Activated CD8-positive, alpha-beta T cell treated with anti-CD3 and anti-CD28 coated beads for 36 hours (primary cell): ENCODE measurements at places on chromosomes 12 and 14. TPM values are rescaled to one million over a fixed set of nuclear protein-coding genes. Genes with fewer than 3 reads are reported as not detected.

DNA sequence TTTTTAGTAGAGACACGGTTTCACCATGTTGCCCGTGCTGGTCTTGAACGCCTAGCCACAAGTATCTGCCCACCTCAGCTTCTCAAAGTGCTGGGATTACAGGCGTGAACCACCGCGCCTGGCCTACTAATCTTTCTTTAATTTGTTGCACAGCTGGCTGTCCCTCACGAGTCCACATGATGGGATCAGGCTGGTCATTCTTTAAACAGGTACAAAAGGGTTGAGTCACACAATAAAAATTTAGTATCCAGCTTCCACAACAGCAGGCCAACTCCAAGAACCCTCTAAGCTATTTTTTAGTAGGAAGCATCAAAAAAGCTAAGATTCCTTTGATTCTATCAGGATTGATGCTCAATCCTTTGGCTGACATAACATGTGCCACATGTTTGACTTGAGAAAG lies 17.8 kb downstream of the SINHCAF start:
- H3K4me3 ChIP-seq, result no peak overlapping the region
- H3K4me1 ChIP-seq, result peaks cover 72% of the 10 kb centered on the region
- no peaks in the 10 kb centered on the region for H3K27me3 ChIP-seq
- peaks cover 79% of the 10 kb centered on the region for H3K36me3 ChIP-seq

- H3K4me1 ChIP-seq, result peaks cover 29% of the 10 kb centered on the region
- no peaks in the 10 kb centered on the region for H3K27me3 ChIP-seq
- no peaks in the 10 kb centered on the region for H3K36me3 ChIP-seq
- no peak overlapping the region for H3K27ac ChIP-seq
- no peak for DNase-seq
These were observed 42.9 kb downstream of the DUSP6 start for GRCh38 chr12:89309440-89309802.

Gene IKZF4
- 20.5 TPM for total RNA-seq

- DNase-seq, result no peak
- no peak overlapping the region for H3K27ac ChIP-seq
- H3K4me3 ChIP-seq, result no peak overlapping the region
- no peaks in the 10 kb centered on the region for H3K27me3 ChIP-seq
- H3K4me1 ChIP-seq, result no peaks in the 10 kb centered on the region
- no peaks in the 10 kb centered on the region for H3K36me3 ChIP-seq
These were observed 12.6 kb upstream of the EDDM3A start for GRCh38 chr14:20732979-20733635.

- no peaks in the 10 kb centered on the region for H3K27me3 ChIP-seq
- H3K36me3 ChIP-seq, result no peaks in the 10 kb centered on the region
- no peak for DNase-seq
- no peak overlapping the region for H3K27ac ChIP-seq
These were observed 14.4 kb downstream of the TMTC1 start for GRCh38 chr12:29769162-29769858.

Gene OR4E2
- not detected for total RNA-seq

DNA sequence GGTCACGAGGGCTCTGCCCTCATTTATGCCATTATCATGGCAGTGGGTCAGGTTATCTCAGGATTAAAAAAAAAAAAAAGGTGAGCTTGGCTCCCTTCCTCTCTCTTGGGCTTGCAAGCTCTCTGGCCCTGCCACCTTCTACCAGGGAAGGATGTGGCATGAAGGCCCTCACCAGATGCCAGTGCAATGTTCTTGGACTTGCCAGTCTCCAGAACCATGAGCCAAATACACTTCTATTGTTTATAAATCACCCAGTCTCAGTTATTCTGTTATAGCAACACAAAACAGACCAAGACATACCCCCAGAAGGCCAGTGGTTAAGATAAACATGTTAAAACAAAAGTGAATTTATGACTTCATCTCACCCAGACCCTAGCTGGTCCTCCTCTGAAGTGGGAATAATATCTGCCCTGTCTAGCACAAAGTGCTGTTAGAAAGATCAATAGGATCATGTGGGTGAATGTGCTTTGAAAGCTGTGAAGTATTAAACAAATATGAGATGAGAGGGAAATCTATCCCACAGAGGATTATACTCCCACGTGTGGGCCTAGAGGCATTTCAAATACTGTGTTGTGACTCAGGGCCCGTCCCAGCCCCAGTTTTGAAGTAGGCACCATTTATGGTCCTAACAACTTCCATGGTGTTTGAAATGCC lies 88.6 kb downstream of the NINJ2 start:
- DNase-seq, result peak; percentile 29
- peaks cover 3% of the 10 kb centered on the region for H3K36me3 ChIP-seq
- peaks cover 42% of the 10 kb centered on the region for H3K4me1 ChIP-seq
- no peak overlapping the region for H3K4me3 ChIP-seq

DNA sequence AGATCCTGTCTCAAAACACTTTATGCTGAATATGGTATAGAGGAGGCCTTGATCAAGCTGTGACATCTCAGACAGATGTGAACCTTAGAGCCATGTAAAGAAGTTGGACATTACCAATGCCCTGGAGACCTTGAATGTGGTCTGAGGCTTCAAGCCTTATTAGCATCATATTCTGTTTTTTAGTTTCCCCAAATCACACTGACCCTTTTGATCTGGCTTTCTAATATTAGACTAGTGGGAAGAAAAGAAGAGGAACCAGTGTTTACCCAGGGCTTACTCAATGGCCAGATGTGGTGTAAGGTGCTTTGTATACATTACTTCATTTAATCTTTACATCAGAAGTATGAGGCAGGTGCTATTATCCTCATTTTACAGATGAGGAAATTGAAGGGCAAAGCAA lies 10.6 kb upstream of the TBPL2 start:
- peaks cover 1% of the 10 kb centered on the region for H3K4me1 ChIP-seq
- DNase-seq, result no peak
- H3K4me3 ChIP-seq, result no peak overlapping the region
- H3K36me3 ChIP-seq, result no peaks in the 10 kb centered on the region
- no peaks in the 10 kb centered on the region for H3K27me3 ChIP-seq

Gene SMIM41
- total RNA-seq, result not detected

- no peak overlapping the region for H3K27ac ChIP-seq
- no peaks in the 10 kb centered on the region for H3K27me3 ChIP-seq
- DNase-seq, result no peak
- H3K36me3 ChIP-seq, result peaks cover 5% of the 10 kb centered on the region
- no peak overlapping the region for H3K4me3 ChIP-seq
These were observed 199.2 kb downstream of the CRADD start for GRCh38 chr12:93876360-93876759.

- no peak overlapping the region for H3K4me3 ChIP-seq
- no peaks in the 10 kb centered on the region for H3K36me3 ChIP-seq
- no peak for DNase-seq
- H3K27me3 ChIP-seq, result no peaks in the 10 kb centered on the region
These were observed 319.8 kb downstream of the ALG10 start for GRCh38 chr12:34342048-34342447.

- H3K4me1 ChIP-seq, result no peaks in the 10 kb centered on the region
- H3K4me3 ChIP-seq, result no peak overlapping the region
- no peak for DNase-seq
- H3K27ac ChIP-seq, result no peak overlapping the region
These were observed 41.5 kb upstream of the GNG2 start for GRCh38 chr14:51818748-51819380.

Gene SLC25A29
- total RNA-seq, result 23.6 TPM

- peaks cover 40% of the 10 kb centered on the region for H3K36me3 ChIP-seq
- no peaks in the 10 kb centered on the region for H3K27me3 ChIP-seq
- no peak for DNase-seq
- H3K4me3 ChIP-seq, result peak overlapping the region; percentile 45
- H3K4me1 ChIP-seq, result peaks cover 59% of the 10 kb centered on the region
These were observed 53.0 kb downstream of the CDK17 start for GRCh38 chr12:96347130-96347699.

Gene SSTR1
- not detected for total RNA-seq

Gene C14orf132
- total RNA-seq, result 1.6 TPM

Gene CISTR
- total RNA-seq, result not detected

GRCh38 chr12:122726080-122726558 lies 4.5 kb downstream of the HCAR1 start:
- H3K4me3 ChIP-seq, result no peak overlapping the region
- peaks cover 45% of the 10 kb centered on the region for H3K4me1 ChIP-seq
- no peaks in the 10 kb centered on the region for H3K36me3 ChIP-seq

DNA sequence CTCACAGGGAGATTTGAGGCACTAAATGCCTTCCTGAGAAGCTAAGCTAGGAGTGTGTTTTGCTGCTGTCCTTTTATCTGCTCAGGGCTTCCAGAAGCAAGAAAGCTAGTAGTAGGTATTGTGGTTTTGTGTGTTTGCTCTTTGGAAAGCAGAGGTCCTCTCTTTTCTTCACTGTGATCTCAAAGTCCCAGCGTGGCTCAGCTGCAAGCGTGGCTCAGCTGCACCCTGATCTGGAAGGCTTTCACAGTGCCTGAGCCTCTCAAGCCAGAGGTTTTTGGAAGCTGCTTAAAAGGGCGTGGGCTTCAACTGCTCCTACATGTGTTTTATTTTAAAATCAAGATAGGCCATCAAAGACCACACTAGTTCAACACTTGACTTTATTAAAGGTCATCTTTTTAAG lies 337.4 kb upstream of the RGS6 start:
- H3K4me3 ChIP-seq, result peak overlapping the region; percentile 25
- peaks cover 68% of the 10 kb centered on the region for H3K4me1 ChIP-seq
- H3K36me3 ChIP-seq, result peaks cover 19% of the 10 kb centered on the region

DNA sequence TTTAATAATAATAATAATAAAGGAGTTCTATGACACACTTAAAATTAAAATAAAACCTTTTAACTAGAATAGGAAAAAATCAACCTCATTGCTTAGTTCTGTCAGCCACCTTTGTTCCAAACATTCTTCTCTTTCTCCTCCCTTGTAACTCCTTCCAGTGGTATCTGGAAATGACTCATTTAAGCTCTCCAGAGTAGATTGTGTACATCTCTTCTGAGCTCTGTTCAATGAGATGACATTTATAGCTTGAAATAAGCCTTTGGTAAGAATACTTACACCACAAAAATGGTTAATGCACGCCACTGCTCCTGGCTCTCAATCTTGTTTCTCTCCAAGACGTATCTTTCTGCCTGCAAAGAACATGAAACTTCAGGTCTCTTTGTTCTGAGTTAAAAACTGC lies 70.3 kb downstream of the STAB2 start:
- peaks cover 12% of the 10 kb centered on the region for H3K4me1 ChIP-seq
- no peaks in the 10 kb centered on the region for H3K27me3 ChIP-seq
- no peak overlapping the region for H3K4me3 ChIP-seq
- H3K27ac ChIP-seq, result no peak overlapping the region
- H3K36me3 ChIP-seq, result no peaks in the 10 kb centered on the region
- DNase-seq, result no peak

Gene CD163
- not detected for total RNA-seq

DNA sequence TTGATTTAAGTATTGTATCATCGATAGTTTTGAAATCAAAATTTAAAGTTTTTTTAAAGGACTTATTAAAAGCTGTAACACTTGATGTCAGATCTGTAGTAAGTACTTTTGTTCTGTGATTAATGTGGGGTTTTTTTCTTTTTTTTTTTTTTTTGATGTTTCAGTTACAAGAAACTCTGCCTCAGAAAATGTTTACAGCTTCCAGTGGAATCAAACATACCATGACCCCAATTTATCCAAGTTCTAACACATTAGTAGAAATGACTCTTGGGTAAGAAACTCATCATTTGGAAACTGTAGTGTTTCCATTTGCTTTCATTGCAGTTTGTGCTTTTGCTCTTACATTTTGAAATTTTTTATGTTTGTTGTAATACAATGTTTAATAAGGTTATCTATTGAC lies 45.6 kb downstream of the TBK1 start:
- H3K36me3 ChIP-seq, result peaks cover 25% of the 10 kb centered on the region
- DNase-seq, result no peak
- H3K4me1 ChIP-seq, result peaks cover 7% of the 10 kb centered on the region

- no peaks in the 10 kb centered on the region for H3K36me3 ChIP-seq
- no peak for DNase-seq
- H3K4me3 ChIP-seq, result no peak overlapping the region
These were observed 20.3 kb upstream of the PPP2R5E start for GRCh38 chr14:63563370-63564026.

DNA sequence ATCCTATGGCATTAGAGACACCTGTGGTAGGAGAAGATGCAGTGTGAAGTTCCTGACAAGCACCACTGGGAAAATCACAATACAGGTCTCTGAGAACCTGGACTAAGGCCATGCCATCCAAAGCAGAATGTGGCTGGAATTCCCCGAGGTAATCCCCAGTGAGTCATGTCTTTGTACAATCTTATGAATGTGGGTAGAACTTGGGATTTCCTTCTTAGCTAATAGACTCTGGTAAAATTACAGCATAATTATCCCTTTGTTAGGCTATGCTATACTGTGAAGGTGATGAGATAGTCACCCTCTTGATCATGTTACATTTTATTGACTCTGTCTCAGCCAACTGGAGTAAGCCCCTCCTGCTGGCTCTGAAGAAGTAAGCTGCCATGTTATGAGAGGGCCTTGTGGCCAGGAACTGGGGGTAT lies 224.3 kb upstream of the DCN start:
- H3K27me3 ChIP-seq, result no peaks in the 10 kb centered on the region
- H3K4me3 ChIP-seq, result no peak overlapping the region
- peaks cover 5% of the 10 kb centered on the region for H3K4me1 ChIP-seq
- no peak overlapping the region for H3K27ac ChIP-seq
- no peaks in the 10 kb centered on the region for H3K36me3 ChIP-seq

Gene MYBPC1
- not detected for total RNA-seq

DNA sequence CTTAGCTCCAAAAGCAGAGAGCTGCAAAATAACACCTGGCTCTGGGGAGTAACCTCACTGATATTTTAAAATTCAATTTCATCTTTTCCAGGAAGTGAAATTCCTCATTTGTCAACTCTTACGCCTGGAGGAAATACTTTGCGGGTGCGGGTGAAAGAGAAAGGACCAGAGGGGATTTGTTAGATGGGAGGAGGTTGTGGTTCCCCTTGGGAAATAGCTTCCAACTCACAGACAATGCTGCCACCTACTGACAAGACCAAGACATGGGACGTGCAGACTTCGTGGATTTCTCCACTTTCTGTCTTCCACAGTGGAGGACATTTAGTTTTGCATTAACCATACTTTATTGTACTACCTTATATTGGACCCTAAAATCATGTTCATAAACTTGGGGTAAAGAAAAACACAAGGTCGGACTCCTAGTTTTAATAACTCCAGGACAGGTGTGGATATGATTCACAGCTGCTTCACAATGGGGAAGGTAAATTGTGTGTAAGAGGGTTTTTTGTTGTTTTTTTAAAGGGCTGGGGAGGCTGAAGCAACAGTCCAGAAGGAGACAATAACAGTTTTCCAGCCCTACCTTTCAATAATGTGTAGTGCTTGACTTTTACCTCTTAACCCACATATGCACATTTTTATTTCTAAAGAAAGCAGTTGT lies 10.8 kb downstream of the FBXL14 start:
- peak; percentile 77 for DNase-seq
- H3K27ac ChIP-seq, result no peak overlapping the region
- no peaks in the 10 kb centered on the region for H3K36me3 ChIP-seq

Gene C12orf56
- total RNA-seq, result not detected

GRCh38 chr14:92431199-92431725 lies 82.3 kb upstream of the RIN3 start:
- no peak overlapping the region for H3K4me3 ChIP-seq
- no peak overlapping the region for H3K27ac ChIP-seq
- no peak for DNase-seq
- no peaks in the 10 kb centered on the region for H3K36me3 ChIP-seq
- no peaks in the 10 kb centered on the region for H3K27me3 ChIP-seq

DNA sequence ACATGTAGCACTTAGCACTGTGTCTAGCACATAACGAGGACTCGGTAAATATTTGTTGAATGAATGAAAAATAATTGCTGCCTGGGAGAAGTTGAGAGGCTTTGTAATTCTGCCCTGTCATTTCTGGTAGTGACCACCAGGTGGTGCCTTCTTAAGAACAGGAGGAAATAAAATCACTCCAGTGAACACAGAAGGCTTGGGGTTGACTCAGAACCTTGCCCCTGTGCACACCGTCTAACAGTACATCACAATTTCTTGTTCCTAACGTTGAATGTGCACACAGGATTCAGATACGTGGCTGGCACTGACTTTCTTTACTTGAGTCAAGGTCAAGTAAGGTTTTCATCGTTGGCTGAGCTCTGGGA lies 91.8 kb downstream of the RGS6 start:
- peak; percentile 65 for DNase-seq
- H3K4me1 ChIP-seq, result peaks cover 5% of the 10 kb centered on the region
- no peak overlapping the region for H3K4me3 ChIP-seq
- H3K36me3 ChIP-seq, result no peaks in the 10 kb centered on the region
